ENCODE measurements at places on chromosomes 2 and 18.

DNA sequence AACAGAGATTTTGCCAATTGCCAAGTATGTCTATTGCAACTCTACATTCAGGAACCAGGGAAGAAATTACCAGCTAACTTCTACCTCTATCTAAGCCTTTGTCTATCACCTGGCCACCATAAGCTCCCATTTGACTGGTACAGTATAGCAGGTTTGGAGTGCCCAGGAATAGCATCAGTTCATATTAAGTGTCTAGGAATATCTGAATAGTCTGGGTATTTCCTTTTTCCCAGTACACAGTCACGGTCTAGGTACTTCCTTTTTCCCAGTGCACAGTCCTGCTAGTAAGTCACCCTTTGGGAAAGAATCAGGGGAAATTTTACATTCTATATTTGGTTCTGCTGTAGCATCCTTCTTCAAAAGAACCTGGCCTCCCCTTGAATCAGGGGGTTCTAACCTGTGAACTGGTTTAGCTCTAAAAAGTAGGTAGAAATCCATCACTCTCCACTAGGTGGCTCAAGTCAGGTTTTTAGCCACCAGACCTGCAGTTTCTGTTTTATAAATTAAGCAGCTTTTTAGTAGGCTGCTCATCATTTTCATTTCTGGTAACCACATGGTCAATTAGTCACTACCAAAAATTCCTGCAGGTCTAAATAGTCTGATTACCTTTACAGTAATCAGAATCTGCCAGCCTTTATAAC, 49.3 kb upstream of the DNAJC10 start:
- no peak for DNase-seq

- no peak for DNase-seq
Observed at GRCh38 chr2:128280158-128280871, 38.4 kb downstream of the HS6ST1 start.

DNA sequence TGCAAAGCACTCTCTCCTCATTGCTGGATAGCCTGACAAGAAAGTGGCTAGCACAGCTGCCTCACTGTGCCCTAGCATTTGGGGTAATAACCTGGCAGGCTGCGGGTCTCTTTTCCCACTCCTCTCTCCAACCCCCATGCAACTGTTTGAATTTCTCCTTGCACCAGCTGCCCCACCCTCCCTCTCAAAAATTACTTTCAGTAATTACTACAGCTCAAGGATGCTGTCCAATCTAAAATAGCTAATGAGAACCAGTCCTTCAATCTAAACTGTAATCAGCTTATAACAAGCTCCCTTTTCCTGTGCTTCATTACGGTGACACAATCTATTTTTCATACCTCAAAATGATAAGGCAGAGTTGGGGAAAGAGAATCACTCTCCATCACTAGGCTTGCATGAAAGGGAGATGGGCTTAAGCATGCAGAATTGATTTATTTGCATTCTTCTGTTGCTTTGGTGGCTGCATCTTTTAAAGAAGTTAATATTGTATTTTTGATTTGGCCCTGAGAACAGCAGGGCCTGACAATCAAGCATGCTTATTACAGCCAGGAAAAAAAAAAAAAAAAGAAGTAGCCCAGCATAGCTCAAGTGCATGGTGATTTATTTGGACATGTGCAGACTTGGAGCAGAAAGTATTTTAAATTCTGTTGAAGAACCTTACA, 881.8 kb downstream of the SLC4A3 start:
- no peak for DNase-seq

DNA sequence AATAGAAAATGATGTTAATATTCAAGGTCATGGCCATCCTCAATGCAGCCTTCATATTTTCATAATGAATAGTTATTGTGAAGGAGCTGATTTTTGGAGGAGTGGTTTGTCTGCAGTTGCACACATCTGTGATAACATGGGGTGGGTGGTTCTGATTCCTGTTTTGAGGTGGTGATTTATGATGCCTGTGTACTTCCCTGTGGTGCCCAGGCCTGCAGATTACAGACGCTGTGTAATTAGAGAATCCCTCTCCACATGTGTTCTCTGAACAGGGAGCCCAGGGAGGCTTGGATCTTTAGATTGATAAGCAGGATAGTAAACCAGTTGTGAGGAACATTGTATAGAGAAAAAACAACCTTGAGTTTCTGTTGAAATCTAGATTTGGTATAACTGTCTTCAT, 117.5 kb downstream of the AGAP1 start:
- no peak for DNase-seq

- no peak for DNase-seq
Observed at GRCh38 chr2:217338306-217338916, 478.5 kb upstream of the TNP1 start.

DNA sequence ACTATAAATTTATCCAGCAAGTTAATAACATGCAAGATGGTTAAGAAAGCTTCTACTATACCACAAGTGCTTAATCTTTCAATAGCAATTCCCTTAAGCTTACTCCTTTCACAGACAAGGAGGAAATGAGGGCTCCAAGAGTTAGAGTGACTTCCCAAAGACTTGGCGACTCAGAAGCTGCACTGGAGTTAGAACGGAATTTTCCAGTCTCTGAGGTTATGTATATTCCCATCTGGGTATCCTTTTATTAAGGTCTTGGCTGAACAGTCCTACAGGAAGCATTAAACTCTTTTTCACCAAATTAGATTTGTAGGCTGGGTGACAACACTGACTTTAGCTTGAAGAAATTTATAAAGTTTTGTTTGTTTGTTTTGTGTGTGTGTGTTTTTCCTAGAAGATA, 256.9 kb upstream of the DPP10 start:
- DNase-seq = no peak

DNA sequence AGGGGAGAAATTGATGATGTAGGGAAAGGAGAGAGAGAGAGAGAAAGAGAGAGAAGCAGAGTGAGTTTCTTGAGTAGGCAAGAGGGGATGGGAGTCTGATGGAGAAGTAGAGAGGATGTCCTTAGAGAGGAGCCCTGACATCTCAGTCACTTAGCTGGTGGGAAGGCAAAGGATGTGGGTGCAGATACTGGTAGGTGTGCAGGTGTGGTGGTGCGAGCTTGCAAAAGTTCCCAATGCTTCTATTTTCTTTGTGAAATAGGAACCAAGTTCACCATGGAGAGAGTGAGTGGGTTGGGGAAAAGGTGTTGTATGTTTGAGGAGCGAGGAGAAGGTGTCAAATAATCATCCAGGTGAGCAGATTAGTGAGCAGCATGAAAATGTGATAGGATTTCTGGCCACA, 26.5 kb upstream of the POLE4 start:
- DNase-seq = no peak

DNA sequence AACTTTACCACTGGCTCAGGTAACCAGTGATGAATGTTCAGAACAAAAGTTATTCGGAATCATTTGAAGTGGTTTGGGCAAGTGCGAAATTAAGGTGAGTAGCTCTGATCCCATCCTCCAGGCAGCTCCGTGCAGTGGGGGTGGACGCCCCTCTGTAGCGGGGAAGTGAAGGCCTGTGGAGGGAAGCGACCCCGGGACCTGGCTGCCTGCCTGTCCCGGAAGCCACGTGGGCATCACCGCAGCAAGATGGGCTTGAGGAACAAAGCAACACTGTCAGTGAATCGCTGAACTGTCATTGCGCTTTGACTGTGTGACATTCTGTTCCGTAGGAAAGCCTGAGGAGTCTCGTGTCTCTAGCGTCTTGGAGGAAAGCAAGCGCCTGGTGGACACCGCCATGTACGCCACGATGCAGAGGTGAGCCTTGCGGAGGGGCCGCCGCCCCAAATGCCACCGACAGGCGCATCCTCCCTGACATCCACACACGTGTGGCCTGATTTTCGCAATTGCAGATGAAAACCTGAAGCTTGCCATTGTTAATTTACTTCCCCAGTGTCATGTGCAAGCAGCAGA, 9.5 kb downstream of the TPO start:
- no peak for DNase-seq

GRCh38 chr2:46298522-46299353, 1.5 kb downstream of the EPAS1 start:
- peak; percentile 37 for DNase-seq

DNA sequence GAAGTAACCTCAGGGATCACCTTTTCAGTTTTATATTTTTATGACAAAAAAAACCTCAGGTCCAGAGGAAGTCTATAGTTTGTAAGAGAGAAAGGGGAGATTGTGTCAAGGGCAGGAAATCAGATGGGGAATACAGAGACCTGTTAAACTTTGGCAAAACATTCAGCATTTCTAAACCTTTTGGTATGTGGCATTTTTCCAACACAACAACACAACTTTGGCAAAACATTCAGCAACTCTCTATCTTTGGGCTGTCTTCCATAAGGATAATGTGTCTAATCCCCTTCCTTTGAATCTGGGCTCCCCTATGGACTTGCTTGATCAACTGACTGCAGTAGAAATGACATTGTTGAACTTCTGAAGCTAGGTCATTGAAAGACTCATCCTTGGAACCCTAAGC, 220.6 kb upstream of the CCDC68 start:
- DNase-seq = no peak

- no peak for DNase-seq
Observed at GRCh38 chr2:239048736-239049135, 200.9 kb downstream of the TWIST2 start.

- DNase-seq = no peak
Observed at GRCh38 chr18:55844382-55844781, 256.4 kb upstream of the TCF4 start.

- no peak for DNase-seq
Observed at GRCh38 chr18:62339106-62339988, 14.2 kb downstream of the TNFRSF11A start.

DNA sequence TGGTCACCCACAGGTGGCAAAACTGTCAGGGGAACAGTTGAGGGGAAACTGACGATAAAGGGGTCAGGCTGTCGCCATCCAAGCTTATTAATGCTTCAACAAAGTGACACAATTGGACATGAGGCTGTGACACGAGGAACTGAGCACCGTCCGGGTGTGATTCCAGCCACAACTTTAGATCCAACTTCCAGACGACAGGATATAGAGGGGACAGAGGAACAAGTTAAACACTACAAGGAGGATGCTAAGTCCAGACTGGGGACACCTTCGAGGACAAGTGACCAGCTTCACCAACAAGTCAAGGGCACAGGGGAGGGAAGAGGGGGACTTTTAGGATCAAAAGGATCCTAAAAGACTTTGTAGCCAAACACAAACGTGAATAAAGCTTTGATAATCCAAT, 23.8 kb downstream of the BOK start:
- DNase-seq = no peak

GRCh38 chr2:72573232-72573631, 252.6 kb downstream of the EXOC6B start:
- DNase-seq = no peak

DNA sequence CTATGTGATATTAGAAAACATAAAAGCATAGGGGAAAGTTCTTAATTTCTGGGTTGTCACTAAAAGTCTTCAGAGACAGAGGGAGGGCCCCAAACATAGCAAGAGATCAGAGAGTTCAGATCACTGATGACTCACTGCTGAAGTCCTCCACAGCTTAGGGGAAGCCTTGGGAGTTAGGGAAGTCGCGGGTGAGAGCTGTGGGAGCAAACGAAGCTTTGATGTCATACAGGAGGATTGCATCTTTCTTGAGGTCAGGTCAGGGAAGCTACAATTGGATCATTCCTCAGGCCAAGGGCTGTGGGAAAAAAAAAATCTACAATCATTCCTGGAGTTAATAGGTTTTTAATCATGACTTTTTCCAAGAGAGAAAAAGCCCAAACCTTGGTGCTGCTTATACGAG, 96.2 kb downstream of the COPS8 start:
- no peak for DNase-seq

GRCh38 chr2:37343537-37344434, 644 bp upstream of the QPCT start:
- no peak for DNase-seq

DNA sequence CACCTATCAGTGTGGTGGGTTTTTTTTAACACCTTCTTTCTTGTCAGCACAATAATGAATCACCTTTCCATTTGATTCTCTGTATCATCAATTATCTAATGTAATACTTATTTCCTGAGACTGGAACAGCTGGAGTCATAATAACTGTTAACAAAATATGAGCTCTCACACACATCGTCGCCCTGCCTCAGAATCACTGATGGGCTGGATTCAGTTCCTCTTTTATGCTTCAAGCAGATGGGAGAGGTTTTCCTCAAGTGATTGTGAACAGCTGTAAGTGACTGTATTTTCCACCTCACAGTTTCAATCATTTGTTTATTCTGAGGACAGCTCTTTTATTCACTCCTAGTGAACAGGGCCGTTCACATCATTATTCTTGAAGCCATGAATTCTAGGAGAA, 330.2 kb downstream of the DSC3 start:
- no peak for DNase-seq

DNA sequence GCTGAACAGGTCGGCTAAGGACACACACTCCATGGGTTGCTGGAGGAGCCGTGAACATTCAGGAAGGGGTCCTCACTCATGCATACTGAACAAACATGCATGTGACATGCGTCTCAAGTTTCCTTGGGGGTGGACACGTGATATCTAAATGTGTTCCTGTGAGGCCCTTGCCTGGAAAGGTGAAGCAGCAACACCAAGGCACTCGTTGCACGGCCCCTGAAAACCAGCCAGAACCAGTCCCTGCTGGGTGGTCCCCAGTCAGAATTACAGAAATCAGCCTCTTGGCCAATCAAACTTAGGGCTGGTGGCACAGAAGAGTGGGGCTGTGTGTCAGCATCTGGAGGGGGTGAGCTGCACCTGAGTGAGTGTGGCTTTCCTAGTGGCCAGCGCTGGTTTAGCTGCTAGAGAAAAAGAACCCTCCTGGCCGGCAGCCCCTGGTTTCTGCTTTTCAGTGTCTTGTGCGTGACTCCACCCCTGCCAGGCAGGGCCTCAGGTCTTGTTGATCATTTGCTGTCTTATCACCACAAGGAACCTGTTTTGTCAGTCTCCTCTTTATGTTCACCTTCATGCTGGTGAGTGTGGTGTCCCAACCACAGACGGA, 3.2 kb upstream of the AQP12B start:
- no peak for DNase-seq

DNA sequence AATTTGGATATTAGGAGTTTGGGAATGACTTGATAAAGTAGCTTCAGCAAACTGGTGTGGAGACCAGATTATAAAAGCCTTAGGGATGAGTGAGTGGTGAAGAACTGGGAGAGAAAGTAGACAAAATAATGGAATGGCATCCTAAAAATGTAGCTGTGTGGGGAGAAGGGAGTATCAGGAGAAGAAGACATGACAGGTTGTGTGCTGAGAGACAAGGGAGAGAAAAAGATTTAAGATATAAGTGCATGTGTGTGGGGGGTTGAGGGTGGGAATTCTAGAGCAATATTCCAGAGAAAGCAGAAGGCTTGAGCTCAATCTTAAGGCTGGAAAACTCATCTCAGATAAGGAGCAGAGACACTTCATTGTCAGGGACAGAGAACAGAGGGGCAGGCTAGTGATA, 159.5 kb downstream of the HNMT start:
- no peak for DNase-seq

- no peak for DNase-seq
Observed at GRCh38 chr2:216572582-216573578, 60.3 kb upstream of the IGFBP2 start.

- no peak for DNase-seq
Observed at GRCh38 chr2:150091846-150092245, 395.6 kb downstream of the RND3 start.

All from activated CD4-positive, CD25-positive, alpha-beta regulatory T cell treated with anti-CD3 and anti-CD28 coated beads, Interleukin-2, amount 50 U/mL, for 72 hours (primary cell).